Muscle of arm (tissue), 14 donors: ENCODE measurements at places on chromosomes 5 and 9.

GRCh38 chr9:928363-929042, 48.0 kb upstream of the DMRT3 start:
- no peak for DNase-seq

DNA sequence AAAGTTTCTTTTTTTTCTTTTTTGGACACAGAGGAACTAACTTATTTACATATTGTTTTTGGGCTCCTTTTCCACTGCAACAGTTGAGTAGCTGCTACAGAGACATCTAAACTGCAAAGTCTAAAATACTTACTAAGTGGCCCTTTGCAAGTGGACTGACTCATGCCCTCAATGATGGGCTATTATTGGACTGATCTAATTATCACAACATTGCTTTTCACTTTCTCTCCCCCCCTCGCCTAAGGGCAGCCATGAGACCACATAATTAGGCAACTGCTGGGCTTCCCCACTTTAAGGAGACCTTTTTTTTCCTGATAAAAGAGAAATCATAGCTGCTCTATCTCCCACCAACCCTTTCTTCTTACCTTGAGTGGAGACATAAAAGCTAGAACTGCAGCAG, 47.0 kb downstream of the PLK2 start:
- no peak for DNase-seq

DNA sequence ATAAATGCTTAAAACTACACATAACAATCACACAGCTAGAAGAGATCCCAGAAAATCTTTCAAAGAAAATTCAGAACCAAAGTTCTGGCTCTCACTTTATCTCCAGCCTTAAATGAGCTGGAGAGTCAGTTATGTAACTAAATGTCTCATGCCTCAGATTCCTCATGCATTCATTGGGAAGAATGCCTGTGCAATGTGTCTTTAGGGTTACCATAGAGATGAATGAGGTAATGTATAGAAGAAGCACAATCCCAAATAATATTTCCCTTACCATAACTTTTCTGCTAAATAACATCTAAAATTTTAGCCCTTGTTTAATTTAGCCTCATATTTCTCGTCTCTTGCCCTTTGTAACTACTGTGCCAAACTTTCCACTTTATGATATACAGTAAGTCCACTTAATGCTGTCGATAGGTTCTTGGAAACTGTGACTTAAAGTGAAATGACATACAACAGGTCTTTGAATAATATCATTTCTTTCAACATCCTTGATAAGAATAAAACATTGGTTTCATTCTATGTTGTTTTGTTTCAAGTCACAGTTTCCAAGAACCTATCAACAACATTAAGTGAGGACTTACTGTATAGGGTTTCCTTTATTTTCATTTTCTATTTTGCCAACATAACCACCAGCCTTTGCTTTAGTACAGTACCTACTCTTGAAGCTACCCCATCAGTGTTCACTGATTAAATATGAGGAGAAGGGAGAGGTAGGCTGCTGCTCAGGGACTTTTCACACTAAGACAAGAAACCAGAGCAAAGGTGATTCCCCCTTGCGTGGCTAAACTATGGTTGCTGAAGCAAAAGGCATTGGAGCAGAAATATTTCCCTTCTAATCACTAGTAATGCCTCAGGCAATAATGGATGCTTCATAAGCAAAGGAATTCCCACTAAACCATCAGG, 295.7 kb upstream of the PTGER4 start:
- no peak for DNase-seq

GRCh38 chr5:87010736-87011135, 256.9 kb upstream of the RASA1 start:
- DNase-seq, result no peak

DNA sequence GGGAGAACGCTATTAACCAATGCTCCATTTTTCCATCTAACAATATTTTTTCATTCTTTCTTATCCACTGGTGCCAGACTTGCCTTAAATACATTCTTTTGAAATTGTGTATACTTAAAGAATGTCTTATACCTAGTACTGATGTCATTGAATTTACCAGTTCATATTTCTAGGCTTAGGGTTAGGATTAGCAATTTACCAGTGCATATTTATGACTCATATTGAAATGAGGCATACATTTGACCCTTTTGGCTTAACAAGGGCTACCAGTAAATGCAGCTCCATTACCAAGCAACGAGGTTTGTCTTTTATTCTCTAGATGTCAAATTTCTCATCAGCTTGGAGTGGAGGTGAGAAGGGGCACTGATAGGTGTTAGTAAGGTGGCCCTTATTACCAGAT, 89.5 kb downstream of the CDH9 start:
- DNase-seq, result no peak

DNA sequence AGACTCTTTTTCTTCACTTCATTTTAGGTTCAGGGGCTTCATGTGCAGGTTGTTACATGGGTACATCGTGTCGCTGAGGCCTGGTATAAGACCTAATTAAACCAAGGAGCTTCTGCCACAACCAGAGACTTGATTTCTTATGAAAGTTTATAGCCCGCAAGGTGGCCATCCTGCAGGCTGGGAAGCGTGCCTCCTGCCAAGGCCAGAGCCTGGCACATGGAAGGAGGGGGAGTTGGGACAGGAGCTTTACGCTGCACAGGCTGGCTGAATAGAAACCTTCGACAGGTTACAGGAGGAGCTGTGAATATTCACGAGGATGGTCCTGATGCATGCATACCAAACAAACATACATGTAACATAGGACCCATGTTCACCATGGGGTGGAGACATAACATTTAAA, 50.1 kb upstream of the SIMC1 start:
- no peak for DNase-seq
